ENCODE measurements at places on chromosomes 1 and 21.

DNA sequence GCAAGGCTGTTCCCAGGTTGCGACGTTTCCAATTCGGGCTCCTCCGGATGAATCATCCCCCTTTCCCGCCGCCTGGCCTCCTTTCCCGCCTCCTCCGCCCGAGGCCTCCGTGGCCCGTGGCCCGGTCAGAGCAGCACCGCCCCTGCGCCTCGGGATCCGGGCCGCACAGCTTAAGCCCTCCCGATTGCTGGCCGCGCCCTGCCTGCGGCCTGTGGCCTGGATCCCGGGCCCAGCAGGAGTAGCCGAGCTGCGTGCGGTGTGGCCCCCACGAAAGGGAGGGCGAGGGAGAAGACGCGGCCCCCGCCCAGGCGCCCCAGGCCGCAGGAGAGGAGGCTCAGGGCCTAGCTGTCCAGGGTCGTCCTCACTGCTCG is 1.0 kb downstream of the TMEM200B start:
- peak overlapping the region; percentile 22 for H3K4me3 ChIP-seq
- H3K27ac ChIP-seq = no peak overlapping the region
- DNase-seq = no peak
- H3K27me3 ChIP-seq = peaks cover 29% of the 10 kb centered on the region
- H3K36me3 ChIP-seq = peaks cover 11% of the 10 kb centered on the region
- no peaks in the 10 kb centered on the region for H3K4me1 ChIP-seq

- peaks cover 2% of the 10 kb centered on the region for H3K27me3 ChIP-seq
- DNase-seq = no peak
- no peaks in the 10 kb centered on the region for H3K36me3 ChIP-seq
- no peak overlapping the region for H3K27ac ChIP-seq
- H3K4me3 ChIP-seq = no peak overlapping the region
These were observed 29.2 kb upstream of the CNTN2 start for GRCh38 chr1:205013683-205014367.

DNA sequence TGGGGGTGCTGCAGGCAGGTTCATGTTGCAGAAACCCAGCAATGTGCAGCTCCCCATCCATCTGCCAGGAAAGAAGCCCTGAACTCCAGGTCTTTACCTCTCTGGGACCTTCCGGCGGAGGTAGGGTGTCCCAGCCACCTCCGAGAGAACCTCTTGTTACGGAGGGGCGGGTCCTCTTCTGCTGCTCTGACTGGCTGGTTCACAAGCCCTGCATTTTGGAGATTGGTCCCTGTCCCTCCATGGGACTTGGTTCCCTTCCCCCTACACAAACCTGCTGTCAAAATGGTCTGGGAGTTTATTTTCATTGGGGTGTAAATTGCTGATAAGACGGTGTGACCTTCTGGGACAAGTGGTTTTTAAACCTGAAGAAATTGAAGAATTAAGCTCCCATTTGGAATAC is 8.0 kb upstream of the CELSR2 start:
- no peak overlapping the region for H3K27ac ChIP-seq
- H3K4me3 ChIP-seq = no peak overlapping the region
- peaks cover 28% of the 10 kb centered on the region for H3K36me3 ChIP-seq
- DNase-seq = no peak
- H3K27me3 ChIP-seq = no peaks in the 10 kb centered on the region

- peaks cover 15% of the 10 kb centered on the region for H3K4me1 ChIP-seq
- H3K27me3 ChIP-seq = no peaks in the 10 kb centered on the region
- no peak overlapping the region for H3K27ac ChIP-seq
- H3K36me3 ChIP-seq = no peaks in the 10 kb centered on the region
- no peak overlapping the region for H3K4me3 ChIP-seq
- no peak for DNase-seq
These were observed 8.4 kb downstream of the QSOX1 start for GRCh38 chr1:180163041-180163440.

- DNase-seq = no peak
- H3K36me3 ChIP-seq = no peaks in the 10 kb centered on the region
- H3K4me1 ChIP-seq = peaks cover 56% of the 10 kb centered on the region
- H3K27ac ChIP-seq = no peak overlapping the region
- peak overlapping the region; percentile 47 for H3K4me3 ChIP-seq
These were observed 3.8 kb downstream of the CNR2 start for GRCh38 chr1:23909412-23909811.

Data from activated T-helper 1 cell treated with anti-CD3 and anti-CD28 coated beads, Interleukin-12 subunit alpha, Interleukin-12 subunit beta, Interleukin-2, Interleukin-4 antibody, amounts not matched to agents 30 ng/mL and 10 ng/mL and 1 ng/mL, durations not matched to agents 14 hours and 24 hours and 36 hours (primary cell).